ENCODE measurements at places on chromosomes 5 and 9.

- DNase-seq = no peak
Observed at GRCh38 chr5:73150876-73151275, 22.1 kb upstream of the TMEM174 start.

DNA sequence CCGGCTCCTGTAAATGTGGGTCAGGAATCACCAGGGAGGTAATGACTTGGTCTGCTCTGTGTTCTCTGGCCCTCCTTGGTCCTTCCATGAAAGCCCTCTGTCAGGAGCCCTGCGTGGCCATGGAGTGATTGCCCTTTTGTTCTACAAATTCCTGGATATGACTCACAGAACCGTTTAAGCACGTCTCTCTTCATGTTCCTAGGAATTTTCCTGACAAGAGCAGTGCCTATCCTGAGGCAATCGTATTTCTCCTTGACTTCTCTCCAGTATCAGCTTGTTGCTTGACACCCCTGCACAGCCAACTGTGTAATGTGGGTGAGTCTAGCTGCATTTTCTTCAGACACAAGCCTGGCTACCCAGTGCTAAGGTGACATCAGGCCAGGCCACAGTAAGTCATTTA is 274.3 kb upstream of the ZNF462 start:
- no peak for DNase-seq

DNA sequence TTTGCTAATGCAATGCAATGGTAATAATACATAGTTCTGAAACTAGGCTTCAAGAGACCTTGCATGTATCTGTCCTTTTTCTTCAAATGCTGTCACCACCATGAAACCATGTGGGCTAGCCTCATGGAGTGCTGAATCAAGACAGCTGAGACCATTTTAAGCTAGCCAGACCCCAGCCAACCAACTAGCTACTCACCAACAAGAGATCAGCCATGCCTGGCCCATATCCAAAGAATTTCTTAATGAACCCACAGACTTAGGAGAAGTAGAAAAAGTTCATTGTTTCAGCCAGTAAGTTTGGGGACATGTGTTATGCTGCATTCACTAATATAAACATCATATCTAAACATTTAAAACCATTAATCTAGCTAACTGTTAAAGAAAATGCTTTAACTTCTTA is 139.8 kb upstream of the EDIL3 start:
- no peak for DNase-seq

DNA sequence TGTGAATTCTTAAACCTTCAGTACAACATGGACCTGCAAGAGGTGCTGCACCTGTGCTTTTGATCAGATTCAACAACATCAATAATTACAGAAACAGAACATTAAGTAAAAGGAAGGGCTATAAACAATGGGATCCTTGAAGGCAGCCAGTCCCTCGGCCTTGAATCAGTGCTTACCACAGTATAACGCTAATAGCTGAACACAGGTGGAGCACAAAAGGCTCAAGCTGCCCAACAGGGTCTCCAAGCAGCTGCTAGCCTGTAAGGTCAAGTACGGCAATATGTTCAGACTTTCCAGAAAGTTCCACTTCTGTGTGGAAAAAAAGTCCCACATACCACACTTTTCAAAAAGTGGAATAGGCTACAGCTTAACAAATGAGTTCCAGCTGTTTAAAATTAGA is 61.9 kb upstream of the ITGA1 start:
- DNase-seq = no peak

DNA sequence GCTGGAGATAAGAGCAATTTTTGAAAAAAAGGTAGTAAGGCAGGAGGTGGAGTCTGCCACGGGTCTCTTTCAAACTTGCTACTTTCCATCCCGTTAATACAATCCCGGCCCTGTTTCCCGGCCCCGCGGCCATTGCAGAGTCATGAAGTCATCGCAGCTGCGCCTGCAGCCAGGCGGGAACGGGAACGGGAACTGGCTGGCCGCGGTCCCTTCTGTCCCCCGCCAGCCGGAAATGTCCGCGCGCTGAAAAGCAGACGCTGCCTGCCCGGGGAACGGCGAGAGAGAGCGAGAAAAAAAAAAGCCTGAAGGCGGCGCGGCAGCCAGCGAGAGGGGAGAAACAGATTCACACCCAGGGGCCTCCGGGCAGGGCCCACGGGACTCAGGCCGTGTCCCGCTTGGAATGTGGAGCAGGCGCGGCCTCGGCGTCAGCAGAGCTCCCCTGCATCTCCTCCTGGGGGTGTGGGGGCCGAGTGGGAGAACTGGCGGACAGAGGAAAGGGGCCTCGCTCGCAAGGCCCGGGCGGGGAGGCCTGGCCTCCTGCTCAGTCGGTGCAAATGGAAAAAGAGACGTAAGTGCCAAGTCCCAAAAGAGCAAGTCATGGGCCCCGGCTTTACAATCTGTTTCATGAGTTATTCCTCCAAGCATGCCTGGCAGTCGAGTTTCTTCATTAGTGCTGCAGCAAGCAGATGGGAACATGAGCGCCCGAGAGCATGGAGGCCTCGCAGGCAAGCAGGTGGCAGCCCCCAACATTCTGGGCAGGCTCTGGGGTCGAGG is 201.2 kb upstream of the GAS1 start:
- DNase-seq = no peak

GRCh38 chr5:126449751-126450271 is 26.6 kb downstream of the GRAMD2B start:
- DNase-seq = no peak

GRCh38 chr5:172165465-172165864 is 22.6 kb downstream of the STK10 start:
- DNase-seq = no peak

- DNase-seq = no peak
Observed at GRCh38 chr5:143494162-143494561, 90.7 kb upstream of the NR3C1 start.

- no peak for DNase-seq
Observed at GRCh38 chr5:342501-343460, 21.3 kb downstream of the AHRR start.

GRCh38 chr5:170404398-170404797 is 15.2 kb upstream of the KCNMB1 start:
- DNase-seq = no peak

DNA sequence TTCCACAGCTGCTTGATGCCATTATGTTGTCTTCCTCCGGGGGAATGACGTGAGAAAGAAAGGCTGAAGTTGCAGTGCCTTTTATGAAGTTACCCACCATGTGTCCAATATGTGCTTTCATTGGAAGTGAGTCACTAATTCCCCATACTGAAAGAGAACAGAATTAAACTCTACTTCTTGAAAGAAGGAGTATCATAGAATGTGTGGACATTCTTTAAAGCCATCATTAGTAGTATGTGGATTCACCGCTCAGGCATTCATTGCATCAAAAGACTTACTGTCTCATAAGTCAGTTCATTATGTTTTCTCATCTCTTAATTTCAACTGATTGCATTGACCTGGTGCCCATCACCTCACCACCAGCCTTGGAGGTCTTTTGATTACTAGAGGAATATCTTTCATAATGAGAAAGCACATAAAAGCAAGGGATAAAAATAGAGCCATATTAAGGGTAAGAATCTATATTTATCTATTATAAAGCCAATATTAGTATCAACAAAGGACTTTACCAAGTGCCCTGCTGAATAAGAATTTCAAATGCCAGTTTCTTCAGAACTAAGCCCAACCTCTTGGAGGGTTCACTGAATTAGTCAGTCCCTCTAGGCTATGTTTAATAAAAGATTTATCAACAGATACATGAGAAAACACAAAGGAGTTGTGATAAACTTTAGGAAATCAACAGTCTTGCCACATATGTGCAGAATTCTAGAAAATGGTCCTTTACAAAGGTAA is 516.1 kb downstream of the NTRK2 start:
- no peak for DNase-seq

GRCh38 chr9:119302988-119303698 is 66.1 kb downstream of the BRINP1 start:
- no peak for DNase-seq

GRCh38 chr9:96858018-96858573 is 3.8 kb upstream of the ZNF782 start:
- no peak for DNase-seq

GRCh38 chr9:124973807-124974206 is 32.9 kb upstream of the GOLGA1 start:
- DNase-seq = no peak

DNA sequence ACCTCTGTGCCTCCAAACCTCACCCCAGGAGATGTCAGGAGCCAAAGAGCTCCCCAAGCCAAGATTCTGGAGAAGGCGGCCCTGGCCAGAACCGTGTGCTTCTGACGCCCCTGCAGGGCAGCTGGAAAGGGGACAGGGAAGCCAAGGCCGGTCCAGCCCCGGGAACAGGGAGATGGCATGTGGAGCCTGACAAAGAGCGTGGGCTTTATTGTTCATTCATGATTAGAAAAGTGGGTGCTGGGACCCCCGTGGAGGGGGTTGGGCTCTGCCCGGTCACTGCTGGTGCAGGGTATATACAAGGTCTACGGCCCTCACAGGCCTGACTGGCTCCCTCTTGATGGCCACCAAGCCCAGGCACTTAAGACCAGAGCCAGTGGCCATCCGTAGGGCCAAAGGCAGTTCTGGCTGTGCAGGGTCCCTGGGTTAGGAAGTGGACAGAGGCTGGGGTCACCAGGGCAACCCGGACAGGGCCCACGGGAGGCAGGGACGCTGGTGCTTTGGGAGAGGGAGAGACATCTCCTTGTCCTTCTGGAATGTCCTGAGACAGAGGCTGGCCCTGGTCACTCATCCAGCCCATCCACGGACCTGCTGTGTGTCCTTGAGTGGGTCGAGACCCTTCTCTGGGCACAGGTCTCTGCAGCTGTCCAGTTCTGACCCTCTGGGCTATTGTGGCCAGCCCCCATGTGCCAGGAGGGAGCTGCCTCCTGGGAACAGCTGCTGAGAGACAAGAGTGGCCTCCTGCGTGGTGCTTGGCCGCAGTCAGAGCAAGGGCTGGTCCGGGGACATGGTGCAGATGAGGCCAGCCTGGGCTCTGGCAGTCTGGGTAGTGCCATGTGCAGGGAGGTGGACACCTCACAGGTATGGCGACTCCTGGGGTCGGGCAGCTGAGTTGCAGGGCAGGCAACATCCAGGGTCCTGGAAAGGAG is 12.5 kb downstream of the NINJ1 start:
- DNase-seq = no peak

GRCh38 chr9:76004526-76004925 is 114.1 kb downstream of the PCSK5 start:
- no peak for DNase-seq

- DNase-seq = no peak
Observed at GRCh38 chr5:9776525-9776924, 146.4 kb upstream of the TAS2R1 start.

- DNase-seq = no peak
Observed at GRCh38 chr9:4883326-4883873, 90.7 kb downstream of the RCL1 start.

DNA sequence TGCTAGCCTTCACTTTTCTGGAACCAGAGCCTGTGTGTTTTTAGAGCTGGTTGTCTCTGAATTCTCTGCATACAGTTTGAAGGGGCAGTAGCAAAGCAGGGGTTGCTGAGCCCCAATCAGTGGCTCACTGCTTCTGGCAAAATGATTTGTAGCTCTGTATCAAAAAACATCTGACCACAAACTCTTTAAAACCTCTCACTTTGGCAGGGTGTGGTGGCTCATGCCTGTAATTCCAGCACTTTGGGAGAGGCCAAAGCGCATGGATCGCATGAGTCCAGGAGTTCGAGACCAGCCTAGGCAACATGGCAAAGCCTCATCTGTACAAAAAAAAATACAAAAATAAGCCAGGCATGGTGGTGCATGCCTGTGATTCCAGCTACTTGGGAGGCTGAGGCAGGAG is 28.3 kb upstream of the APC start:
- DNase-seq = no peak

GRCh38 chr5:175246242-175246888 is 197.6 kb downstream of the DRD1 start:
- no peak for DNase-seq

DNA sequence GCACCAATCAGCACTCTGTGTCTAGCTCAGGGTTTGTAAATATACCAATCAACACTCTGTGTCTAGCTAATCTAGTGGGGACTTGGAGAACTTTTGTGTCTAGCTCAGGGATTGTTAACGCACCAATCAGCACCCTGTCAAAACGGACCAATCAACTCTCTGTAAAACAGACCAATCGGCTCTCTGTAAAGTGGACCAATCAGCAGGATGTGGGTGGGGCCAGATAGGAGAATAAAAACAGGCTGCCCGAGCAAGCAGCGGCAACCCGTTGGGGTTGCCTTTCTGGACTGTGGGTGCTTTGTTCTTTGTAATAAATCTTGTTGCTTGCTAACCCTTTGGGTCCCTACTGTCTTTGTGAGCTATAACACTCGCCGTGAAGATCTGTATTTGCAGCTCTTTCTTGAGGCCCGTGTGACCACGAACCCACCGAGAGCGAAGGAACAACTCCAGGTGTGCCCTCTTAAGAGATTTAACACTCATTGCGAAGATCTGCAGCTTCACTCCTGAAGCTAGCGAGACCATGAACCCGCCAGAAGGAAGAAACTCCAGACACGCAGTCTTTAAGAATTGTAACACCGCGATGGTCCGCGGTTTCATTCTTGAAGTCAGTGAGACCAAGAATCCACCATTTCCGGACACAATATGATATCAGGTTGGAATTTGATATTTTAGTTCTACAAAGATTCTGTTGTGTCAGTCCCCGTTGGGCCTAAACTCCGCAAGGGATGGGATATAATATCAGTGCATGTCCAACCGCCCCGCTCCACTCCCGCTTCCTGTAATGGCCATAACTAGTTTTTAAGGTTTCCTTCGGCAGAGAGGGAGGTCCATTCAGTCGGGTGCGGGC is 740 bp upstream of the TRMT10B start:
- DNase-seq = no peak

- no peak for DNase-seq
Observed at GRCh38 chr9:128540634-128541360, 11.6 kb upstream of the SPTAN1 start.

DNA sequence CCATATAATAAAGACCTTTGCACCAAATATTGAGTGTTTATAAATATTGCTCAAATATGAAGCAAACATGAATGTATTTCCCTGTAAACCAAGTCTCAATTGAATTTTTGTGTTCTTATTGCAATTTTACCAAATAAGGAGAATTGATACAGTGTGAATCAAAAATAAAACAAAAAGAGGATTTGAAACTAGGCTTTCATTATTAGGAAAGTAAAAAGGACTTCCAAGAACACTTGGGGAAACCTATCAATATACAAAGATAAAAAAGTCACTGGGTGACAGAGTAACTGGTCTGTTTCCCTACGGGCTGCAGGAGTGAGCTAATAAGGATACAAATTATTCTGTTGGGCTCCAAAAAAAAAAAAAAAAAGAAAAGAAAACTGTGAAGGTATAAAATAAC is 44.8 kb upstream of the SNX2 start:
- DNase-seq = no peak

DNA sequence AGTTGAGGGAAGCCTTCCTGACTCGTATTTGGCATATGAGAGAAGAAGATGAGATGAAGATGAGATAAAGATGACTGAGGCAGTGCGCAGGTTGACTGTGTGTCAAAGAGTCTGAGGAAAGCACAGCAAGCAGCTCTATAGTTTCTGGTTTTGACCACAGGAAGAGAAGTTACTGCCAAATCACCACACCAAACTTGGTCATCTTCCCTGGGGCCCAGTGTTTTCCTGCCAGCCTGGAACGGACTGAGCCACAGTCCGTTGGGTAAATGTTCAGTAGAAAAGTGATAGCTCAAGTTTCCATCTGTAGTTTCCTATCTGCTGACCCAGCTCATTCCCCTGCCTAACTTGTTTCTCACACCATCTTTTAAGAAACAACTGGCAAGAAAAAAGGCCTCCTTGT is 80.7 kb upstream of the ADAMTS19 start:
- no peak for DNase-seq
